ENCODE measurements at places on chromosomes 7 and 10. TPM values are rescaled to one million over a fixed set of nuclear protein-coding genes. Genes with fewer than 3 reads are reported as not detected.

Gene ZNF775
- total RNA-seq: 6.8 TPM

Gene KCP
- total RNA-seq: 0.14 TPM

Gene ITPRID1
- not detected for total RNA-seq

Gene HPSE2
- not detected for total RNA-seq

Gene CPVL
- 0.20 TPM for total RNA-seq

Data from A549 treated with CpdA at 1 μM for 4 hours (cell line).